ENCODE measurements at places on chromosomes 4 and X.

DNA sequence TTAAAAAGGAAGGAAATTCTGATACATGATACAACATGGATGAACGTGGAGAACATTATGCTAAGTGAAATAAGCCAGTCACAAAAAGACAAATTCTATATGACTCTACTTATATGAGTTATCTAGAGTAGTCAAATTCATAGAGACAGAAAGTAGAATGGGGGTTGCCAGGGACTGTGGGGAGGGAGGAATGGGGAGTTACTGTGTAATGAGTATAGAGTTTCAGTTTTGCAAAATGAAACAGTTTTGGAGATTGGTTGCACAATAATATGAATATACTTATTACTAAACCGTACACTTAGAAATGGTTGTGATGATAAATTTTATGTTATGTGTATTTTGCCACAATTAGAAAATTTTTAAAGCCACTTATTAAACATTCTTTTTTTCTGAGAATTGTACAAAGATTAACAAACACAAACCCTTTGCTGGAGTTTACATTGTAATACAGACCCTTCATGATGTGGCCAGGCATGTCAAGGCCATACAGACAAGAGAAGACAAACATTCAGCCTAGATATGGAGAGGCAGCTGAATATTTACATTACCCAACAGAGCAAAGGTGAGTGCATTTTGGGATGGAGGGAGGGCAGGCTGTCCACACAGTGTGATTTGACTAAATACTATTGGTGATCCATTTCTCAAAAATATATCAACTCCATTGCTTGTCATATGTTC is 21.2 kb upstream of the GPC3 start:
- no peak for DNase-seq

GRCh38 chr4:159515314-159516025 is 412.6 kb downstream of the RAPGEF2 start:
- DNase-seq = no peak

- DNase-seq = no peak
Observed at GRCh38 chrX:36241397-36241796, 321.9 kb downstream of the CFAP47 start.

DNA sequence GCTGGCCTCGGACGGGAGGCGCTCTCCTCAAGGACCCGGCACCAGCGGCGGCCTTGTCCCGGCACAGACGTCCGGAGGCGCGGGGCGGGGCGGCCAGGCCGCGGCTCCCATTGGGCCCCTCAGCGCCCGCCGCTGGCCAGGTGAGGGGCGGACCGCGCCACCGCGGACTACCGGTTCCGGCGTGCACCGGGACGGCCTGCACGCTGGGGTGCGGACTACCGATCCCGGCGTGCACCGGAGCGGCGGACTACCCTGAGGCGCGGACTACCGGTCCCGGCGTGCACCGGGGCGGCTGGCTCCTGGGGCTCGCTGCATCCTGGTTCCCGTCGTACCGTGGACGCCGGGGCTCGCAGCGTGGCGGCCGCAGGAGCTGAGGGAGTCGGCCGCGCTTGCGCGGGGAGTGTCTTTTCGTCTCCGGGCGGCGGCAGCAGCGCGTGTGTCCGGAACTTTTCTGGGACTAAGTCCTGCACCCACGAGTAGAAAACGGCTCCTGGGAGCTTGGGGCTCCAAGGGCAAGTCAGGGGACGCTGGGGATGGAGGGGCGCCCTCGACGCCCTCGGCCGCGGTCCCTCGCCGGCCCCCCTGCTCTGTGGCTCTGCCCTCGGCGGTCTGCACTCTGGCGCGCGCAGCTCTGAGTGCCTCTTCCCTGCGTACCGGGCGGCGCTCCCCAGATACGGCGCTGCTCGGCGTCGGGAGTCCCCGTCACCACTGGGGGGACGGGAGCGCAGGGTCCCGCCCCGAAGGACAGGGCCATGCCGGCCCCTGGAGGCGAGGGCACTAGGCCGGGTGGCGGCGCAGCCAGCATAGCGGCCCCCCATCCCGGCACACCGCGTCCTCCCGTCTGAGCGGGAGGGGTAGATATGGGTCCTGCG is at the start of gene LETM1:
TSS of gene LETM1 (minus strand) at position 86 of the 872 bp plus-strand sequence. CDS start 206 bp downstream, outside the sequence.
- peak; percentile 98 for DNase-seq
